ENCODE measurements at places on chromosomes 13 and 19.

- DNase-seq = no peak
Observed at GRCh38 chr13:96992633-96993032, 1.6 kb downstream of the OXGR1 start.

GRCh38 chr19:48815870-48816501 is 5.2 kb upstream of the BCAT2 start:
- no peak for DNase-seq

DNA sequence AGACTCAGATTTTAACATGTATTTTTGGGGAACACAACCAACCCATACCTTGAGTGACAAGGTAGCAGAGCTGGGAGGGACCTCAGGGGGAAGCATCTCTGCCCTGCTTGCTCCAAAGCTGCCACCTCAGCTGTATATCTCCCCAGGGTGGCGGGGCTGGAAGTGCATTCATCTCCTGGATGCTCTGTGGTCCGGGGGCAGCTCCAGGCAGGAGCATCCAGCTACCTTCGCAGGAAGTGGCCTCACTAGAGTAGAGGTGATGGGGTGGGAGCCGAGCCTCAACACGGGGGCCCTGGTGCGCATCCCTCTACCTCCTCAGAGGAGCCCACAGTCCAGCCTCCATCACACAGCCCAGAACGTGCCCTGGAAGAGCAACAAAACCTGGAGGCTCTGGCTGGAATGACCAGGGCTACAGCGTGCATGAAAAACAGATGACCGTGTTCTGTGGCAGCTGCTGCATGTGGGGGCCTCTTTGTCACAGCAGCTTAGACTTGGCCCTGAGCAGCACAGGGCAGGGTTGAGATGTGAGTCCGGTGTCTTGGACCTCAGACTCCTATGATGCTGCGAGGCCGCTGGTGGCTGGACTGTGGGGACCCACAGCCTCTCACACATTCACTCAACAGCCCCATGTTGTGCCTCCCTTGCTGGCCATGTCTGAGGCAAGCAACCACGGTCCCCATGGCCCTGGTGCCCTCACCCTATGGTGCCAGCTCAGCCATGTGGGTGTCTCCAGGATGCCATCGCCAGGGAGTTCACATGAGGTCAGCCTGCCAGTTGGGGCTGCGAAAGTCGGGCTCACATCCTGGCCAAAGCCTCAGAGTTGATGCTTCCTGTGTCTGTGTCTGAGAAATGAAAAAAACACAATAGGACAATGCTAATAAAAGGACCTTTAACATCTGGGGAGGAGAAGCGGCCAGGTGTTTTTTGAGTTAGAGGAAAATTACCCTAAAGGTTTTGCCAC is 17.1 kb upstream of the GAS6 start:
- no peak for DNase-seq

GRCh38 chr13:35979361-35979951 is 151.7 kb downstream of the DCLK1 start:
- no peak for DNase-seq

DNA sequence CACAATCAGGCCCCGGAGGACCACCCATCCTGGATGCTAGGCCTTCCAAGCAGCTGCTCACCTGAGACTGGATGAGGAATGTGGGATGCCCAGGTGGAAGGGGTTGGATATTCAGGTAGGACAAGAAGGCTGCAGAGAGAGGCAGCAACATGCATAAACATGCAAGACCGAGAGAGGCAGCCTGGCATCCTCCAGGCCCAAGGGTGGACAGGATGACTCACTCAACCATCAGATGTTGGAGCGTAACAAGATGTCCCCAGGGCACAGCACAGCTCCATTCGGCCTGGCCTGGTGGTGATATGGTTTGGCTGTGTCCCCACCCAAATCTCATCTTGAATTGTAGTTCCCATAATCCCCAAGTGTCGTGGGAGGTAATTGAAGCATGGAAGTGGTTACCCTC is 10.0 kb upstream of the CABP5 start:
- no peak for DNase-seq

- DNase-seq = no peak
Observed at GRCh38 chr13:23799945-23800344, 89.3 kb downstream of the MIPEP start.

DNA sequence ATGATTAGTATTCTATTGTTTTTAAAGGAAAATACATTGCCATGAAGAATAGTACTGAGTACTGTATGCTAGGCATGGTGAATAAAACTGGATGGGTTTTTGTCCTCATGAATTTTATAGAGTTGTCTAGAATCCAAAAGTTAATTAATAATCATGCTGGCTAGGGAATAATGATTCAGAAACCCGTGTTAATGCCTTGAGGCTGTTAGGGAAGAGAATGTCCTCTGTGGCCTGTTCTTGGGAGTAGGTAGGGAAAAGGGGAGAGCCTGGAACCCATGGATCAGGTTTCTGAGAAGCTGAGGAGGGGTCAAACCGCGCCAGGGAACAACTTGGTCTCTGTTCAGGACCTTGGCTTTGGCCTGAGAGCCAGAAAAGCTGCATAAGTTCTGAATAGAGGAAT is 1376.3 kb upstream of the SLC10A2 start:
- DNase-seq = no peak
